NCI-H1436 treated with DMSO at 0.1 percent for 48 hours (cell line): ENCODE measurements at places on chromosomes 5 and 9.

DNA sequence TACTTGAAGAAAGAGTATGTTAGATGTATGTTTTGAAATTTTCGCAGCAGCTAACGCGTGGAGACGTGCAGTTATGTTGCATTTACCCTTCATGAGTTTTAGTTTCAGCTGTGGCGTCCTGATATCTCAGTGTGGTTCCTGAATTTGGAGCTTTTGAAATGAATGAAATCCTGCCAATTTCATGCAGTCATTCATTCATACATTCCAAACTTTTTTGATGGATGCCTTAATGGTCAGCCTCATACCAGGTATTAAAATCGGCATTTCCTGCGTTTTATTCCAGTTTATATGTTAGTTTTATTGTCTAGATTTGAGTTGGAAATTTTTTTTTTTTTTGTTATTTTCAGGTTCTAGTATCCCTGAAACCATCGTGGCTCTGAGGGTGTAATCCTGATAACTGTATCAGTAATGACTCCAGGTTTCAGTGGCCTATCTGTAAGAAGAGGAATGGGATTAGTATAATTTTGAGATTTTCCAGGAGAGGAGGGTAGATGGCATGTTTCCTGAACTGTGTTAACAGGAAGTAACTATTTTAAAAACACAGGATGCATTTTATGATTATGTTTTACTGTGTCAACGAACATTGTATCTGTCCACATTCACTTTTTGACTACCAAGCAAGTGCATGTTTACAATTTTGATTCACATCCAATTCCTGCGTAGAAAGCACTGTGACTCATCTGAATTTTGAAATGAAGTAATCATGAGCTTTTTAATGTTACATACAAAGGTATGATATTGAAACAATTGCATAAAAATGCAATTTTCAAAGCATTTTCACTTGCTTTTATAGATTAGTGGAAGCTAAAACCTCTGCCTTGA is 1.0 kb downstream of the FOCAD start:
- no peak for DNase-seq

DNA sequence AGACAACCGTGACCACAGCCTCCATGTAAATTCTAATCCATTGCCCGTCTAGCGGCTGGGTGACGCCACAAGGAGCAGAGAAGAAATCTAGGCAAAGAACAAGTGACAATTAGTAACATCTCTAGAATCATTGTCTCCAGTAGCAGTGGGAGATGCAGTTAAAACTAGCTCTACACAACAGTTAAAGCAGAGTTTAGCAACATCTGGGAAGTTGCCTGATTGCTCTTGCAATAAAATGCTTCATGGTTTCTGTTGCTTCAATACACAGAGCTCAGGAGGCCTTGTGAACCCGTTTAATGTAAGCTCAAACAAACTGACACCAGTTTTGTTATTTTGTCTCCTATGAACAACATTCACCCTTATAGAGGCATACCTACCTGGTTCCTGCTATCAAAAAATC is 369.8 kb upstream of the PDE4D start:
- no peak for DNase-seq

DNA sequence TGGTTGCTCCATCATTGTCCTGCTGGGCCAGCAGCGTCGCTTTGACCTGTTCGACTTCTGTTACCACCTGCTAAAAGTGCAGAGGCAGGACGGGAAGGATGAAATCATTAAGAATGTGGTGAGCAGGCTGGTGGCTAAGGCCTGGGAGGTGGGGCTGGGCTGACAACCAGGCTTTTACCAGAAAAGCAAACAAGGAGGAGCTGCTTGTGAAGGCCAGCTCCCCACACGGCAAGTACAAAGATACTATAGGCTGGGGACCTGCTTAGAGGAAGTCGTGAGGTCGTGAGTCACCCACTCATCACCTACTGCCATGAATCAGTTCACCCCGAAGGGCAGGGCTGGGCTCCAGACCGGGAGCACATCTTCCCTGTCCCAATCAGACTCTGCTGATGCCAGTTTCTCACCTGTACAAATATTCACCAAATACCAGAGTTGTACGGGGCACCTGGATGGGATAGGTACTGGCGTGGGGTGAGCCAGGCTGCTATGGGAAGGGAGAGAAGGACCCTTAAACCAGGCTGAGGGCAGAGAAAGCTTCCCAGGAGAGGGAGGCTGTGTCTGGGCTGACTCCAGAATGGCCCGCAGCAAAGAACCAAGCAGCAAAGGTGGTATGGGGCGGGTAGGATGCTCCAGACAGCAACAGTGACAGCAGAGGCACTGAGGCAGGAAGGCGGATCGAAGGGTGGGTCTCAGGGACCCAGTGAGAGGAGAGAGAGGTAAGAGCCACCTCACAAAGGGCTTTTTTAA is 69.3 kb upstream of the NIPAL4 start:
- no peak for DNase-seq

DNA sequence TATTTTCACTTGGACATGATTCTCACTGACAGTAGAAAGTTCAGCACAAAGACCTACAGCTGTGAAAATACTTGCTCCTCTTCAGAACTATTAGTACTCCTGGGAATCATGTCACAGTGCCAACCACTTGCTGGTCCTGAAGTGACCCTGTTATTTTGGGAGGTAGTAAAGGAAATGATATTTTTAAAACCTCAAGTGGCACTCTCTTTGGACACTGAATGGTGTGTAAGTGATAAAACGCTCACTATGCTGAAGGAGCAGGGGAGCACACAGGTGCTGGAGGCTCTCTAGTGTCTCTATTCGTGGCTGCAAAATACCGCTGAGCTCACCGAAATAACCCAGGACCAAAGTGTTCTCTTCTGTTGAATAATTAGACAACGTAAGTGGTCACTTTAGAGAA is 76.9 kb upstream of the SPATA31D4 start:
- no peak for DNase-seq

DNA sequence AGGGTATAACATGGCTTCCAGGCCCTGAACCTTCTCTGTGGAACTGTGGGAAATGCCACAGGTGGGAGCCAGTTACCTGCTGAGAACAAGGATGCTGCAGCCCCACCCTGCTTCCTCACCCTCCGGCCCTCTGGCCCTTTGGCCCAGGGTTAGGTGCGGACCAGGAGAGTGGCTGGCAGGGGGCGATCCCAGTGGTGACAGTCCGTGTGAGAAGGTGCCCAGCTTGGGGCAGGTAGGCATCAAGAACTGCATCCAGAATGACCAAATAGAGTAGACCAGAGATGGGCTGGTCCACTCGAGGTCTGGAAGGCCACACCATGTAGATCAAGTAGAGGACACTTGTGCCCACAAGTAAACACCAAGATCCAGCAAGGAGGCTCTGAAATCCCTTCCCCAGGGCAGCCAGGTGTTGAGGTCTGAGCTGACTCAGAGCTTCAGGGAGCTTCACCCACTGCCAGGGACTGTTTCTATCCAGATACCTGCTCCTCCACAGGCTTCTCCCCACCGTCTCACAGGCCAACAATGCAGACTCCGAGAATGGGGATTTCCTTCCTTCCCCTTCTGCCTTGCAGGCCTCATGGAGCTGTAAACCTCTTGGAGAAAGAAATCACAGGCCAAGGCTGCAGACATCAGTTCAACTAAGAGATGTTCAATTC is 61.4 kb upstream of the ZSWIM6 start:
- no peak for DNase-seq

DNA sequence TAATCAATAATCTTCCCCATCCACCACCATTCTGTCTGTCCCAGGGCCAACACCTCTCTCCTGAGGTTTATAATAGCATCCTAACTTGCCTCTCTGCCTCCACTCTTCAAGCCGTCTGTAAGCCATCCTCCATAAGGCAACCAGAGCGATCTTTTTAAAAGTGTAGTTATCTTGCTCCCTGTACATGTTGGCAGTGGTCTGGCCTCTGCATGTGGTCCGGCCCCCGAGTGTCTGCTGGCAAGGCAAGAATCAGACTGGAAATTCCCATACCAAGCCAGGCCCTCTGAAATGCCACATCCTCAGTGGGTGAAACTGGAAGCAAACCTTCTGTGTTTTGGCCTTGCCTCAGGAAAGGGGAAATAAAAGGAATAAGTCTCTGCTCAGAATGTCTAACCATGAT is 17.0 kb downstream of the TTLL11 start:
- DNase-seq = no peak

- no peak for DNase-seq
Observed at GRCh38 chr5:98982880-98983279, 54.1 kb upstream of the CHD1 start.

DNA sequence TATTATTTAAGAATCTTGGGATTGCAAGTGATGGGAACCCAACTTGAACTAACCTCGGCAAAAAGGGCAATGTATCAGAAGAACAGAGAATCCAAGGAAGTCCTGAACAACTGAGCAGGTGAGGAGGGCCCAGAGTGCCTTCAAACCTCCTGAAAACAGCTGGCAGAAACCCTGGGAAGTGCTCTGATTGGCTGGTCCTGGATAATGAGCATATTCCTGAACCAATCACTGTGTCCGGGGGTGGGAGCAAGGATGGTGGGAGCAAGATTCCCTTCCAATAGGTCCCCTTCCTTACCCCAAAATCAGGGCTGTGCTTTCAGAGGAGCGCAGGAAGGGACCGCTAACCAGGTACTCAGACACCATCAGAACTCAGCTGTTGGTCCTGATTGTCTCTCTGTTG is 31.9 kb upstream of the TBC1D2 start:
- no peak for DNase-seq

- no peak for DNase-seq
Observed at GRCh38 chr5:159249158-159249557, 13.9 kb upstream of the UBLCP1 start.

- DNase-seq = no peak
Observed at GRCh38 chr9:105281926-105282325, 37.5 kb downstream of the SLC44A1 start.

- no peak for DNase-seq
Observed at GRCh38 chr5:80255431-80255810, 427 bp downstream of the SERINC5 start.

DNA sequence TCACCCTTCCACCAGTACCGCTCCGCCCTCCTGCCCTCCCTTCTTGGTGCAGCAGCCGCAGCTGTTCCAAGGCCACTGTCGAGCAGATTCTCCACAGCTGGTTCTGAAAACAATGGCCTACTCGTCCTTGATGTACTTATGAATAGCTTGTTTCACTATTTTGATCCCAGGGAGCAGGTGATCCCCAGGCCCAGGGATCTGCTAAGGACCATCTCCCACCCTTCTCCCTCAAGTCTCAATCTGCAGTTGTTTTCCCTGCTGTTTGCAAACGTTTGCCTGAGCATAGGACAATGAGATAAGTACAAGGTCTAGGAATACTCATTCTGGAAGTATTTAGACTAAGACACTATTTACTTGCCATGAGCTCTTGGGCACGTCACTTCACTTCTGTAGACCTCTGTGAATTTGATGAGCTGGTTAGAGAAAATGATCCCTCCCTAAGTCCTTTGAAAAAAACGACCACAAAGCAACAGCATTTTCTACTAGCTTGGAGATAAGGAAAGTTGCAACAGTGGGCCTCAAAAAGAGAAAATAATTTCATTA is 1.8 kb downstream of the LURAP1L start:
- DNase-seq = no peak

DNA sequence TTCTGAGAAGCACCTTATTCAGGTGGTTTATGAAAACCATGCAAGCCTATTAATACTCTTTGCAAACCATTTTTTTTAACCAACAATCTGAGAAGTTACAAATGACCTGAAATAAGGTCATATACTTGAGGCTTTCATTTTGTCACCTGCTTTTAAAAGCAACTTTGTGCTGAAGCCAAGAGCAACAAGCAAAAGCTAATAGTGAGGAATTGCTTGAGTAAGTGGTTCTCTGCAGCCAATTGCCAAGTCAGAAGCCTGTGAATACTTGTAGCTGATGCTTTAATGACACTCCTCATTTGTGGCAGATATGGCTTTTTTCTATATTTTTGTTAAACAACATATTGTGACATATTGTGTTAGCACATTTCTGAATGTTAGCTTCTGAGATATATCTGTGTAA is 126.7 kb upstream of the ZNF608 start:
- no peak for DNase-seq

GRCh38 chr9:112793213-112793810 is 42.8 kb downstream of the SNX30 start:
- no peak for DNase-seq

DNA sequence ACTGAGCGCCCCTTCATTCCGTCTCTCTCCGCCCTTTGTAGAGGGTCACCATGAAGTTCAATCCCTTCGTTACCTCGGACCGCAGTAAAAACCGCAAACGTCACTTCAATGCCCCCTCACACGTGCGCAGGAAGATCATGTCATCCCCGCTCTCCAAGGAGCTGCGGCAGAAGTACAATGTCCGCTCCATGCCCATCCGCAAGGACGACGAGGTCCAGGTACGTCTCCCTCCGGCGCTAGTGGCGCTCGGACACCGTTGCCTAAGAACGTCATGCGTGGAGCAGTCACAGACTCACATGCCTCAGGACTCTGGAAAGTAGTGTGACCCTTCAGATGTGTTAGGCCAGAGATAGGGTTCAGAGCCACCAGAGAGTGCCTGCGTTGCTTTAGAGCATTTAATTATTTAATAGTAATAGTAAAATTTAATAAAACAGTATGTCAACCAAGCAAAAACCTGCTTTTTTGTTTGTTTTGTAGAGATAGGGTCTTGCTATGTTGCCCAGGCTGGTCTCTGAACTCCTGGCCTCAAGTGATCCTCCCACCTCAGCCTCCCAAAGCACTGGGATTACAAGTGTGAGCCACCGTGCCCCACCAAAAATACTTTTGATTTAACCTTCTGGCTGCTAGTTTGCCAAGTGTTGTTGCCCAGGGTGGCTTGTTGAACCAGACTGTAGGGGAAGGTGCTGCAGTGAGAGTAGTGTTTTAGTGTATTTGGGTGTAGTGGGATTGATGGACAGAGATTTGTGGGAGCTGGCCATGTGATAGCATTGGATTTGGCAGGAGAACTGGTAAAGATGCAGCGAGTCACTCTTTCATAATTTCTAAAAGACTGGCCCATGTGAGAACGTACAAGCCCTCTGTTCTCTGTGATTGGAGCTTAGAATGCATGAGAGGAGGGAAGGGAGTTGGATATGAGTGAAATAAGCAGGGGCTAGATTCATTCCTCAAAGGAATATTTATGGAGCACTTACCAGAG is 888 bp downstream of the RPL26L1 start:
- no peak for DNase-seq
